ENCODE measurements at places on chromosomes 3 and 15. TPM values are rescaled to one million over a fixed set of nuclear protein-coding genes. Genes with fewer than 3 reads are reported as not detected.

GRCh38 chr15:76837474-76837873 lies 67.7 kb downstream of the SCAPER start:
- no peak for DNase-seq

DNA sequence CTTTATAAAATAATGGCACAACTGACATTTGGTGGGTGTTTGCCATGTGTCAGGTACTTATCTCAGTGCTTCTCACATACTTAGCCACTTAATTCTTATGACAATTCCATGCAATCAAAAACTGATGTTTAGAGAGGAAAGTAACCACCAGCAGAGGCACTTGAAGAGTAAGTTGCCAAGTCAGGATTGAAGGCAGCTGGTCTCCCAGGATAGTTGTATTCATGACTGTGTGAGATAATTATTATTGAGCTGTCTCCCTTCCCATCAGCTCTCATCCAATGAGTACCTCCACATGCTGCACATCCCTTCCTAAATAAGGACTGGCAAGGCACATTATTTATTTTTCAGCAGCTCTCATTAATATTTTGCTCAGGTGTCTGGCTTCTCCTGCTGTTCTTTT lies 4.8 kb downstream of the VEPH1 start:
- DNase-seq, result no peak

DNA sequence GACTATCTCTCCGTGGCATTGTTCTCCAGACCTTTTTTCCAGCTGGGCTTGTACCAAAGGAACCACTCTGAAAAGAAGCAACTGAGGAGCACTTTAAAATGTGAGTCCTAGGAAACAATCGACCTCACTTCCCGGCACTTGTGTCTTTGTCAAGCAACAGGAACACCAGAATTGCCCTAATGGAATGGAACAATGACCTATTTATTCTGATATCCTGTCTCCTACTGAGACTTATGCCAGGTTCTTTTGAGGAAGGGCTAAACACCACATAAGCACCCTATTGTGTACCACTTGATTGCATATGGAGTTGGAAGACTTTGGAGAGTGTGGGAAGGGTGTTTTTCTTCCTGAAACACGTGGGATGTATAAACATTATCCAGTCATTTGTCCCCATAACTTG lies 56.8 kb upstream of the TGFBR2 start:
- no peak for DNase-seq

DNA sequence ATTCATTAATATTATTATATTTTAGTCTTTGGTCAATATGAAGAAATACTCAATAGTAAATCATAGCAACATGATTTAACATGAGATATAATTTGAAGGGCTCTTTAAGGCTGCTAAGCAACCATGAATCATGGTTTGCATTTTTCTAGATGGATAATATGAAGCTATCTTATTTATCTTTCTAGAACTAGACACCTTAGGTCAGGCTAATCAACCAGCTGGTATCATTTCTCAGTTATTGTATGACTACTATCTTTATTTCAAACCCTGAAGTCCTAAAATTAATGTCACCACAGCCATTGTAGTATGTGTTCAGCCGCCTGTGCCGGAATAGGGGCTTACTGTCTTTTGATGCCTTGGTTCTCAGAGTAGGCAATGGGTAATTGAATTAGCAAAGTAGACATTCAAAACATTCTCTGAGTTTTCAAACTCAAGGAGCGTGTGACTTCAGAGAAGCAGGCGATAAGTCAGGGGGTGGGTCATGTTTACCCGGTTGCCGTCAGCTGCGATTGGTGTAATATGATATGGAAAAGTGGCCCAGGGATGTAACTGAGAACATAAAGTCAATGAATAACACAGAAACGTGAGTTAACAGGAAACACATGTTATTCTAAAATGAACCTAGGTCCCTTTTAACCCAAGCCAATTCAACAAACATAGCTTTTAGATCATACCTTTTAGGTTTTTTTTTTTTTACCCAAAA lies 93.4 kb upstream of the CTDSPL start:
- DNase-seq, result peak; percentile 77

DNA sequence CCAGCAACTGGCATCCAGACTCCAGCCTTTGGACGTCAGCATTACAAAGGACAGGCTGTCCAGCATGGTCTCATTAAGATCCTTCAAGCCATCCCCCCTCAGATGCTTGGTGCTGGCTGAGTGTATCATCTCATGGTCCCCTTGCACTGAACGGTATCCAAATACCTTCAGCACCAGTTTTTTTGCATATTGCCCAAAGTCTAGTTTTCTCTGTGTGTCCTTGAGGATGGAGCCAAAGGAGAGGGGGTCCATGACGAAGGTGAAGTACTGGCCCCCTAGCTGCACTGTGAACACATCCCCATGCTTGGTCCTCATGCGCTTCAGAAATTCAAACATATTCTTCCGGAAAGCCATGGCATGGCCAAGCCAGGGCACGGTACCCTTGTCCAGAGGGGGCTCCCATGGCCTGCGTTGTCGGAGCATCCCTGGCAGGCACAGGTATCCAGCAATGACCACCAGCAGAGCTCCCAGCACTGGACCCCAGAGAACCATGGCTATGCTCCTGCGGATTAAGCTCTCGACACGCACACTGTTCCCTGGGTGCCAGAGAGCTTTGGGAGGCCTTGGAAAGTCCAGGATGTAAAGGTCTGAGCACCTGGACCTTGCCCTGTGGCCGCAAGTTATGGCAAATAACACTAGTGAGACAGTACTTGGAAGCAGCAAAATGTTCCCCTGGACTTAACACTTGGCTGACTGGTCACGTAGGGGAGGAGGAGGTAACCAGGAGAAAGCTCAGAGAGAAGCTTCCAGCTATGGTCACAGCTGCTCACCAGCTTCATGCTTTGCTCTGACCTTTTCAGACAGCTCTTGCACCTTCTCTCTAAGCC lies at the start of gene CYP8B1:
CYP8B1 (minus strand) TSS at position 555 of the 827 bp plus-strand sequence; CDS start at position 492, 63 bp downstream.
- no peak for DNase-seq

RCCD1 gene
- 14.2 TPM for total RNA-seq

All from fibroblast of lung (primary cell).